ENCODE measurements at places on chromosomes 7 and 10. TPM values are rescaled to one million over a fixed set of nuclear protein-coding genes. Genes with fewer than 3 reads are reported as not detected.

GRCh38 chr7:6453734-6454133 is 6.0 kb upstream of the DAGLB start:
- no peak overlapping the region for H3K27ac ChIP-seq
- H3K4me3 ChIP-seq: no peak overlapping the region
- H3K27me3 ChIP-seq: no peaks in the 10 kb centered on the region
- H3K36me3 ChIP-seq: no peaks in the 10 kb centered on the region
- no peak for DNase-seq
- peaks cover 5% of the 10 kb centered on the region for H3K4me1 ChIP-seq

DNA sequence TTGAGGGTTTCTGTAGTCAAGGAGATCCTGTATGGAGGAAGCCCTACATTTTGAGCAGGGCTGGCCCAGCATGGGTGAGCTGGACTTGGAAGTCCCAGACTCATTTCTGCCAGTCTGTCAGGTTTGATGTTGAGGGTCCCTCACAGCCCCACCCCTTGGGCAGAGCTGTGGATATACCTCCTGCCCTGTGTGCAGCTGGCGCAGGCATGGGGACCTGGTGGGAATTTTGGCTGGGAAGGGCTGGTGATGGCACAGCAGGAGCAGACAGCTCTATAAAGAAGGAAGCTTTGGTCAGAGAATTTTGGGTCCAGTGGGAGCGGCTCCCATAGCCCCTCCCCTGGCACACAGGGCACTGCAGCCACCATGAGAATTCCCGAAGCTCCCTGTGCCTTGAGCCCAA is 482.6 kb downstream of the RPS24 start:
- H3K36me3 ChIP-seq: no peaks in the 10 kb centered on the region
- H3K27ac ChIP-seq: no peak overlapping the region

KCND2 gene
- polyA plus RNA-seq: not detected

- H3K4me3 ChIP-seq: no peak overlapping the region
- no peaks in the 10 kb centered on the region for H3K4me1 ChIP-seq
- H3K27ac ChIP-seq: no peak overlapping the region
Observed at GRCh38 chr10:59240582-59241183, 64.2 kb downstream of the PHYHIPL start.

DNA sequence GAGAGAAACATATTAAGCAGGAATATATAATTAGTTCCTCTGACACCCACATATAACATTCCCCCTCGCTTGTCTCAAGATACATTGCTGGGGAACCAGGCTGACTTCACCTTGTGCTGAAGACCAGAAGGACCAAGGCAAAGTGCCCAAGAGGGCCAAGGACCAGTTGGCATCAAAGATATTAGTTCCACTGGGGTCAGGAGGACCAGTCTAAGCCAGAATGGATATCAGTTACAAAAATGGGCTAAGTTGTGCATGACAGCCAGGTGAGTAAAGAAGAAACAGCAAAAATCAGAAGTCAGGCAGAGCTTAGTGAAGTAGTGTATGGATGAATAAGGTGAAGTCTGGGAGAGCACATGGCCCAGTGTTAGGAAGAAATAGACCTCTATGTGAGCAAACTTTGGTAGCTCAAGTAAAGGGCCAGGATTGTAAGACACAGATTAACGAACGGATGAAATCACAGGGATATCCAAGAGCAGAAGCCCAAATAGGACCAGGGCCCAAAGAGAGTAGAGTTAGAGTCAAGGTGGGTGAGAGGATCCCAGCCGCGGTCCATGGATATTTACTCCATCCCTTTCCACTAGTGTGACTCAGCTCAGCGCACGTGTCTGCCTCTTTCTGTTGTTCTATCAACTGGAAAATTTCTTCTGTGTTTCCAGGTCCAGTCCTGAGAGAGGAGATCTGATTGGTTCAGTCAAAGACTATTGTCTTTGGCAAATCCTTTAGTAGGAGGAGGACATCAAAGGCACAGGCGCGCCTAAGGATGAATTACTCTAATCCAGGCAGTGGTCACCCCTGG is 5.0 kb downstream of the CALD1 start:
- H3K4me1 ChIP-seq: no peaks in the 10 kb centered on the region
- no peak overlapping the region for H3K4me3 ChIP-seq
- DNase-seq: no peak
- H3K27ac ChIP-seq: no peak overlapping the region

GRCh38 chr10:131758062-131758938 is 142.5 kb upstream of the PPP2R2D start:
- no peaks in the 10 kb centered on the region for H3K27me3 ChIP-seq
- DNase-seq: no peak
- H3K27ac ChIP-seq: no peak overlapping the region
- no peaks in the 10 kb centered on the region for H3K4me1 ChIP-seq
- no peaks in the 10 kb centered on the region for H3K36me3 ChIP-seq
- no peak overlapping the region for H3K4me3 ChIP-seq
